ENCODE measurements at places on chromosomes 5 and 9. TPM values are rescaled to one million over a fixed set of nuclear protein-coding genes. Genes with fewer than 3 reads are reported as not detected.
A peak's percentile ranks its signal among the peaks of the same experiment; 100 is the strongest.

PCDHGB7 gene
- total RNA-seq: 2.4 TPM

NME5 gene
- total RNA-seq: not detected

DOK3 gene
- 10.1 TPM for total RNA-seq

FOXD4L4 gene
- 0.26 TPM for total RNA-seq

PCDHGC4 gene
- total RNA-seq: 0.39 TPM

DNA sequence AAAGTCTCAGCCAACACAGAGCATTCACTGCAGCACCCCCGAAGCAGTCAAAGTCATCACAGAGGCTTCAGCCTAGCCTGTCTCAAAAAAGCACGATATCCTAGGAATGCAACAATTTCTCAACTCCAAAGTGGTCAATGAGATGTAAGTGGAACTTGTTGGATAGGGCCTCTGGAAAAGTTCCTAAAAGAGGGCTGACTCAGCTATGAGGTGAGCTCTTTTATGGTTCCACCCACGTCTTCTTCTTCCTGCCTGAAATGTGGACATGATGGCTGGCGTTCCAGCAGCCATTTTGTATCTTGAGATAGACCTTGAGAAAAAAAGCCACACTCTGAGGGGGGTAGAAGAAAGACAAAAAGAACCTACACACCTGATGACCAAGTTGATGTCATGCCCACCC, 32.5 kb upstream of the TRIO start:
- no peak overlapping the region for H3K27ac ChIP-seq
- no peak overlapping the region for H3K4me3 ChIP-seq
- no peaks in the 10 kb centered on the region for H3K36me3 ChIP-seq

DNA sequence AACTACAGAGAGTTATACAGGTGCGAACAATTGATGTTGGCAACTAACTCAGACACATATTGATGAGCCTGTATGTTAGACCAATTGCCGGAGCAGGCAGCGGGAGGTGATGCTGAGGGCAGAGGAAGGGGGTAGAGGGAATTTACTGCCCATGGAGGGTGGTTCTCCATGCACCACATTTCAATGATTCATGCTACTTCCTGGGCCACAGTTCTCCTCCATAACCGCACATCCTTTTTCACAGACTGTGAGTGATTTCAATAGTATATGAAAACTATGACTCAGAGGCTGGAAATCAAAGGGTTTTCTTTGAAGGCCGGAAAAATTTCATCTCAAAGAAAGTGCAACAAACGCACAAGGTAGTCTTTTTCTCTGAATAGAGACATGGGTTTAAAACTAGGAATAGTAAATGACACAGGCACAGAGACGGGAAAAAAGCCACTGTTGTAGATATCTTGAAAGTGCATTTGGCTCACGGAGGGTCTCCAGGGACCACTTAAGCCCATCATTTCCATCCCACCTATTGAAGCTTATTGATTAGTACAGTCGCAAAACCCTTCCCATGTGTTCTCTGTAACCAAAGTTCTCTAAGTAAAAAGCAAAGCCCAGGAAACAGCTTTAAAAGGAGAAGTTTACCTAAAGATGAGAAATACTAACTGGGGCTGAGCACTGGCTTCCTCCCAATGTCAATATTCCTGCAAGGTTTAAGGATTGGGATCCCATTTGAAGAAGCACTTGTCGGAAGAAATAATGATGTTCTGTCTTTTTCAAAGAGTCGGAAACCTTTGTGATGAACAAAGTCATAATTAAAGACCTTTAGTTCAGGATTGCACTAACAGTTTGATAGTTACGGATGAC, 28.0 kb upstream of the ADAM19 start:
- H3K4me3 ChIP-seq: no peak overlapping the region
- DNase-seq: no peak

- no peak for DNase-seq
- H3K27me3 ChIP-seq: no peaks in the 10 kb centered on the region
- H3K36me3 ChIP-seq: no peaks in the 10 kb centered on the region
Observed at GRCh38 chr9:101478444-101478843, 42.9 kb upstream of the ALDOB start.

- no peaks in the 10 kb centered on the region for H3K27me3 ChIP-seq
- no peak overlapping the region for H3K27ac ChIP-seq
- H3K36me3 ChIP-seq: 0 out of 2 replicates have a peak, but pooled peaks cover 2% of the 10 kb centered on the region
Observed at GRCh38 chr5:134129411-134130238, 15.1 kb downstream of the TCF7 start.

DNA sequence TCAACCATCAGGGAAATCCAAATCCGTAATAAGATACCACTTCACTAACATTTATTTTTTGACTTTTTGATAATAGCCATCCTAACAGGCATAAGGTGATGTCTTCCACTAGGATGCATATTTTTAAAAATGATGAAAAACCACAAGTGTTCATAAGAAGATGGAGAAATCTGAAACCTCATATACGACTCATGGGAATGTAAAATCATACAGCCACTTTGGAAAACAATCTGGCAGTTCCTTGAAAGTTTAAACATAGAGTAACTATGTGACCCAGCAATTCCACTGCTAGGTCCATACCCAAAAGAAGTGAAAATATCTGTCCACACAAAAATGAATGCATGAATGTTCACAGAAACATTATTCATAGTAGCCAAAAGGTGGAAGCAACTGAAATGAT, 431.0 kb downstream of the ENC1 start:
- peaks cover 3% of the 10 kb centered on the region for H3K4me1 ChIP-seq
- no peak for DNase-seq
- no peaks in the 10 kb centered on the region for H3K27me3 ChIP-seq
- no peak overlapping the region for H3K27ac ChIP-seq

DNA sequence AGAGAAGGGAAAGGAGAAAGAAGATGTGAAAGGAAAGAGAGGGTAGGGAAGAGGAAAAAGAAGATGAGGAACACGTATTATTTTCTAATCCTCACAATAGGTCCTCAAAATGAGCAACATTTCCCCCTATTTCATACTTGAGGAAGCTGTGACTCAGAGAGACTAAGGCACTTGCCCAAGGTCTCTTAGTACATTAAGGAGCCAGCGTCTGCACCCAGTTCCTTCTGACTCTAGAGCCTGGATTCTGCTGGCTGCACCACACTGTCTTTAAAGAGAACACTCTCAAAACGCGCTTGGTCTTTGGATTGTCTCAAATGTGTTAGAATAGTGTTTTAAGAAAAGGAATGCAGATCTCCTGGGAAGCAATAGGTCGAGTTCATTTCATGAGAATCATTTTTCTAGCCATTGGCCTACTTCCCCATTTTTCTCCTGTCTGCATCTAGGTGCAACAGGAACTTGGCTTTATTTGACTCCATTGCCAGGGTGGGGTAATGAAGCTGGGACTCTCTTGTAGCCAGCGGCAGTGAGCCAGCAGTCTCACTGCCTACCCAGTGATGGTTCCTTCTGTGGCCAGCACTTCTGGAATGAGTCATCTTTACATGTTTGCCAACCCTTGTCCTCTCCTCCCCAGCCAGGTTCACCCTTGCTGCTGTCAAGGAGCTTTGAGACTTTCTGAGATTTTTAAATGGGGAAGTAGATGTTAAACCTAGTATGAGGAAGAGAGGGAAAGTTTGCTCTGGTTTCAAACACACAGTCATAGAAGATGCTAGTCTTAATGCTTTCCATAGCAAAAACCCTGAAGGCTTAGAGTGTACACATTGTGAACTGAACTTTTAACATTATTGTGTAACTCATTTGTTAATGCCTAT, 82.7 kb downstream of the DOCK8 start:
- H3K4me1 ChIP-seq: peaks cover 4% of the 10 kb centered on the region
- H3K27ac ChIP-seq: no peak overlapping the region
- no peaks in the 10 kb centered on the region for H3K36me3 ChIP-seq
- H3K27me3 ChIP-seq: no peaks in the 10 kb centered on the region
- no peak for DNase-seq

DNA sequence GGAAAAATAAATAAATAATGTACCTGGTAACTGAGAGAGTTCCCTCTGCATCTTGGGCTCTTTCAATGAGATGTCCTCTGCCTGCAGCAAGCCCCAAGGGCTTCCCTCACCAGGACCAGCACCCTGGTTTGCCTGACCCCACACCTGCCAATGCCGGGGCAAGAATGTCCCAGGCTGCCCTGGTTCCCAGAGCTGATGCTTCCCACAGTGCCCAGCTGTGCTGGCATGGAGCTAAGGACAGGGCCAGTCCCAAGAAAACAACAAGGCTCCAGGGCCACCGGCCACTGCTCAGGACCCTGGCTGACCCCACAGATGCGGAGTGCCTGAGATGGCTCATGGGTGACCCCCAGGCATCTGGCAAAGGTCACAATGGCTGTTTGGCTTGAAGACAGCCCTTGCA, 123.5 kb downstream of the KCNIP1 start:
- no peaks in the 10 kb centered on the region for H3K4me1 ChIP-seq
- no peaks in the 10 kb centered on the region for H3K27me3 ChIP-seq

DNA sequence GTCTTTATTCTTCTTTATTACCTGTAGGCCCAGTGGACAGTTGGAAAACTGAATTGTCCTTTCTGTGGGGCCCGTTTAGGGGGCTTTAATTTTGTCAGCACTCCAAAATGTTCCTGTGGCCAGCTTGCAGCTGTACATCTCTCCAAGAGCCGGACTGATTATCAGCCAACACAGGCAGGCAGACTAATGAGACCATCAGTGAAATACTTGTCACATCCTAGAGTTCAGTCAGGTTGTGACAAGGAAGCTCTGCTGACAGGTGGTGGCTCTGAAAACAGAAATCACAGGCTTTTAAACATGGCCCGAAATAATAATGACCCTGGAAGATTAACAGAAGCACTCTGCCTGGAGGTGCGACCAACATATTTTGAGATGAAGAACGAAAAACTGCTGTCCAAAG, 47.9 kb downstream of the RNF180 start:
- H3K4me3 ChIP-seq: no peak overlapping the region
- no peaks in the 10 kb centered on the region for H3K27me3 ChIP-seq
- no peaks in the 10 kb centered on the region for H3K4me1 ChIP-seq
- no peak overlapping the region for H3K27ac ChIP-seq

- H3K27ac ChIP-seq: peak overlapping the region; percentile 25
- no peaks in the 10 kb centered on the region for H3K36me3 ChIP-seq
- no peak for DNase-seq
- H3K4me1 ChIP-seq: no peaks in the 10 kb centered on the region
Observed at GRCh38 chr5:122788996-122789395, 14.1 kb downstream of the SNX2 start.

- H3K27me3 ChIP-seq: no peaks in the 10 kb centered on the region
- no peak for DNase-seq
- H3K4me3 ChIP-seq: no peak overlapping the region
- H3K4me1 ChIP-seq: peaks cover 20% of the 10 kb centered on the region
Observed at GRCh38 chr5:135337064-135337463, 62.0 kb downstream of the MACROH2A1 start.

DNA sequence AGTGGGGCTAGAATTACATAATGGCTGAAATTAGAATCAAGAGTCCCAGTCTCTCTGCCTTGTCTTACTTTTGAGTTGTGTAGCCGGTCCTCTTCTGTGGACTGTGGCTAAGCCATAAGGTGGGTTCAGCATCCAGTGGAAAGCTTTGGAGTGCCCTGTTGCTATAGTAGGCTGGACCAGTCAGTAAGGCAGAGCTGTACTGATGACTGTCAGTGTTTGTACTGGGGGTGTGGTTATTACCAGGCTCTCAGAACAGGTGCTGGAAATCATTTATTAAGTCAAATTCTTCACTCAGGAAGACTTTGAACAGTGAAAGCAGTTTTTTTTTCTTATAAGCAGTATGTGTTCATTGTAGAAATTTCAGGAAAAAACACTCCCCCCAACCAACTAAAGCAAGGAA, 129.4 kb downstream of the ZSWIM6 start:
- no peak overlapping the region for H3K4me3 ChIP-seq
- no peaks in the 10 kb centered on the region for H3K36me3 ChIP-seq
- no peak for DNase-seq
- no peak overlapping the region for H3K27ac ChIP-seq

DNA sequence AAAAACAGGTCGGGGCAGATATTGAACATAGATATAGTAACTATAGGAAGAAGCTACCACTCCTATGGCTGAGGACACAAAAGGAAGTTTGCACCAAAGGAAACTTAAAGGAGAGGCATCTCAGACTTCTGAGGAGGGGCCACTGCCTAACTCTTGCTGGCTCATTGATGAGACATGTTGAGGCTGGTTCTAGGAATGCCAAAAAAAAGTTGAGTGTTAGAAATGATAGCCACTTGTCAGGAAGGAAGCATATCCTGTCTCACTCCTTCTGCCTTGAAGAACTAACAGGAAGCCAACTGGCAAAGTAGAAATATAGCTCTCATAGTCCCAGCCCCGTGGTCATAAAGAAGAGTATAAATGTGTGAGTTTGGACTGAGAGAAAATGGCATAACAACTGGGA, 23.3 kb upstream of the STOM start:
- no peaks in the 10 kb centered on the region for H3K4me1 ChIP-seq
- no peaks in the 10 kb centered on the region for H3K27me3 ChIP-seq
- H3K27ac ChIP-seq: no peak overlapping the region
- DNase-seq: no peak
- H3K4me3 ChIP-seq: no peak overlapping the region
- H3K36me3 ChIP-seq: no peaks in the 10 kb centered on the region

GRCh38 chr9:20545023-20545622, 77.2 kb downstream of the MLLT3 start:
- peaks cover 3% of the 10 kb centered on the region for H3K4me1 ChIP-seq
- H3K36me3 ChIP-seq: no peaks in the 10 kb centered on the region
- H3K27ac ChIP-seq: no peak overlapping the region
- H3K4me3 ChIP-seq: no peak overlapping the region
- no peaks in the 10 kb centered on the region for H3K27me3 ChIP-seq
- DNase-seq: no peak

DNA sequence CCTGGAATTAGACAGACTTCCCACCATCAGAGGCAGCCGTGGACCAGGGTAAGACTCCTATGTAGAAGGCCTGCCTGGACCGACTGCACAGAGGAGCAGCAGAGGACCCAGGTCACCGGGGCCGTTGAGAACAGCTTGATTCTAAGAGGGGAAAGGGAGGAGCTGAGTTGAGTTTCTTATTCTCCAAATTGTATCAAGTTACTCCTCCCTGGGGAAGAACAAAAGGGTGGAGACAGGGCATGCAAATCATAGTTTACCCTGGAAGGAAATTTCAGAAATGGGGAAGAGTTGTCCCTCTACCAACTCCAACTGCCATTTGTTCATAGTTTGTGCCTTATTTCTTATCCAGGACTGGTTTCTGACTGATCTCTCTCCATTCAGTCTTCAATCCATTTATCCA, 20.9 kb upstream of the SLC31A2 start:
- no peak overlapping the region for H3K4me3 ChIP-seq
- no peaks in the 10 kb centered on the region for H3K27me3 ChIP-seq
- no peak for DNase-seq

Measured in Caco-2 (cell line).